ENCODE measurements at places on chromosomes 2 and 18.

DNA sequence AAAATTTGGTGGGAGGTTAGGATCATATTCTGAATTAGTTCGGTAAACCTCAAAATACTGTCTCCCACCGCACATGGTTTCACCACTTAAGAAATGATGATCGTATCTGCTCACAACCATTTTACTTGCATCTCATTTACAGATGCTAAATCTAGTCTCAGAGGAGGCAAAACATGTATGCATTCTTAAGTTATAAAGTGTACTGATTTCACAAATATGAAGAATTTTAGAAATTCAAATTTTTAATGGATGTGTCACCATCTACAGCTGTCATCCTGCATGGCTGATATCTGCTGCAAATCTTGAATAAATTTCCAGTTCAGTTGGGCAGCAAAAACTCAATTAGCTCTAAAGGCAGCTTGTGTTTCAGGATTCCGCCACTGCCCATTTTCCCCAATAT is 243.3 kb upstream of the KCNJ3 start:
- no peak for DNase-seq

- no peak for DNase-seq
Observed at GRCh38 chr18:14776801-14777200, 28.8 kb downstream of the ANKRD30B start.

DNA sequence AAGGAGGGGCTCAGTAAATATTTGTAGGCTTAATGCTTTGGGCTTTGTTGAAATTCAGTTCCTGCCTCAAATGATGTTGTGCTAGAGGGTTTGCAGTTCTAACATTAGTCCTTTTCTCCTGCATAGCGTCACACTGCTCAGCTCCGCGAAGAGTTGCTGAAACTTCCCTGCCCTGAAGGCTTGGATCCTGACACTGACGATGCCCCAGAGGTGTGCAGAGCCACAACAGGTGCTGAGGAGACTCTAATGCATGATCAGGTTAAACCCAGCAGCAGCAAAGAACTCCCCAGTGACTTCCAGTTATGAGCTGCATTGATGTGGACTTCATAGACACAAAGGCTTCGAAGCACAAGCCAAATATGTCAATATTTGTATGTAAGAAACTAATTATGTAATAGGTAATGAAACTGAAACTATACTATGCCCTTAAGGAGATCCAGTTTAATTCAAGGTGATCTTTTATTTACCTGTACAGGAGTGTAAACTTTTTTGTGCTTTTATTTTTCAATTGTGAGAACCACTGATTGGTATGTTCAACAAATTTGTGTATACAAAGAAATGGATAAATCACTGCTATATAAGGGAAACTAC is 10.2 kb upstream of the TTC27 start:
- DNase-seq, result no peak

DNA sequence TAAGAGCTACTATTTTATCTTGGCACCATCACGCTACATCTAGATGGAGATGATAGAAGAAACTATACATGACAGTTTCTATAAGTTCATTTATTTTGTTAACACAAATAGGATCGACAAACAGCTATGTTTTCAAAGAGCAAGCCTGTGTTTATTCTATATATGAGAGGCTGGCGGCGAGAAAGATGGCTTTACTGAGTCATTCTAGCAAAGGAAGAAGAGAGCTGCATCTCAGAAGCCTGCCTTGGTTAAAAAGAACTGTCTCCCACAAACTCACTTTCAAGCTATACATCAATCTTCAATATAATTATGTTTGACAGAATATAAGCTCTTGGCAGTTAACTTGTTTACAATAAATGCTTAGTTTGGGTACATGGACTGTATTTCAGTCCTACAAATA is 13.0 kb downstream of the SATB2 start:
- DNase-seq, result no peak

- no peak for DNase-seq
Observed at GRCh38 chr2:161586517-161587167, 37.6 kb upstream of the SLC4A10 start.

DNA sequence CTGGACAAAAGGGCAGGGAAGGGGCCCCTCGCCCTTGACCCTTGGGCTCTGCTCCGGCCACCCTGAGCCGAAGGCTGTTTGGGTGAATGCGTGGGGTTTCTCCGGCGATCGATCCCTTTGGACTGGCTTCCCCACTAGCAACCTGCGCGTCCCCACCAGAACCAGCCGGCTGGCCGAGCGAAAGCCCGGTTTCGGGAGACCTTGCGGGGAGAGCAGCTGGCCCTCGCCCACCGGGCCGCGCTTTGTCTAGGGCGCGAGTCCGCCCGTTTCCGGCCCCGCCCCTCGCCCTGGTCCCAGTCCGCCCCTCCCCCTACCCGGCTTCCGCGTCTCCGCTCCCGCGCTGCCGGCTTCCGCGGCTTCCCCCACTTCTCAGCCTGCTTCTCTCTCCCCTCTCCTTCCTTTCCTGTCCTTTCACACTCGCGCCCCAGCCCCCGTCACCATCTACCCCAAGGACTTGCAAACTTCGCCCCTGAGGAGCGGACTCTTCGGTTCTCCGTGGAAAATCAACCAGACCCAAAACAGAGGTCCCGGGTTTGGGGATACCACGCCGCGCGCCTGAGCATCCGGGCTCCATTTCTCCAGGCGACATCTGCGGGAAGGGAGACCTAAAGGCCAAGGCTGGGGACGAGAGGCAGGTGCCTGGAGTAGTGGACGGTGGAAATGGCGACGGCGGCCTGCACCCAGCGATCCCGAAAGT is 48.0 kb upstream of the ATP6V1B1 start:
- DNase-seq, result no peak

GRCh38 chr2:214830794-214831346 is 21.4 kb upstream of the BARD1 start:
- no peak for DNase-seq

GRCh38 chr2:174059884-174060244 is 94.7 kb upstream of the SP3 start:
- no peak for DNase-seq

- DNase-seq, result no peak
Observed at GRCh38 chr2:62110415-62111025, 85.4 kb upstream of the B3GNT2 start.

DNA sequence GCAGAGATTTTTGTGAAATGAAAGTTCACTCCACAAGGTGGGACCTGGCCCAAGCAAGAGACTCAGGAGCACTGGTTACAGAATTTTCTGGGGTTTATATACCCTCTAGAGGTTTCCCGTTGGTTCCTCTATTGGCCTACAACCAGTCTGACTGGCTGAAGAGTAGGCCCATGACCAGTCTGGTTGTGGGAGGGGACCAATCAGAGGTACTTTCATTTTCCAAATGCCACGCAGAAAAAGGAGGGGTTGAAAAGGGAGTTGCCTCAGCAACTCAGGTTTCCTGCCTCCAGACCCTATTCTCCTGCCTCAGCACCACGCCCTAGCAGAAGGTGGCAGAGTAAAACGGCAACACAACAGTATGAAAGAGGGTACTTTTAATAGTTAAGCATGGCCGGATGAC is 98.4 kb downstream of the COLEC12 start:
- no peak for DNase-seq

DNA sequence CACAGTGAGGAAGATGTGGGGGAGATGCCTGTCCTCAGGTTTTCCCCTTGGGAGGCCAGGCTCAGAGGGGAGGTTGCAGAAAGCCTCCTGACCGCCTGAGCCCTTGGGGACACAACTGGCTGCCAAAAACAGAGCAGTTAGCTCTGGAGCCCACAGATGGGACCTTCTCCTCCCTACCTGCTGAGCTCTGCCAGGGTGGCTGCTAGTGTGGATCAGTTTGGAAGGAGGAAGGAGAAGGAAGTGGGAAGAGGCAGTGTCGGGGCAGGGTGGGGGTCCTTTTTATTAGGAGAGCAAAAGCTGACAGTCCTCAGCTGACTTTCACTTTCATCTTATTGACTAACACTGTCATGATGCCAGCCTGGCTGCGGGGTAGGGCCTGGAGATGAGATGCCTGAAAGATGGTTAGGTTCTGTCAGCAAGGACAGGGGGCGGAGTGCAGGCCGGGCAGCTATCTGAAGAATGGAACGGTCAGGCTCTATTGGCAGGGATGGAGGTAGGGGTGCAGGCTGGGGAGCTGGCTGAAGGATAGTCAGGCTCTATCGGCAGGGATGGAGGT is 188.5 kb upstream of the HDAC4 start:
- DNase-seq, result no peak

DNA sequence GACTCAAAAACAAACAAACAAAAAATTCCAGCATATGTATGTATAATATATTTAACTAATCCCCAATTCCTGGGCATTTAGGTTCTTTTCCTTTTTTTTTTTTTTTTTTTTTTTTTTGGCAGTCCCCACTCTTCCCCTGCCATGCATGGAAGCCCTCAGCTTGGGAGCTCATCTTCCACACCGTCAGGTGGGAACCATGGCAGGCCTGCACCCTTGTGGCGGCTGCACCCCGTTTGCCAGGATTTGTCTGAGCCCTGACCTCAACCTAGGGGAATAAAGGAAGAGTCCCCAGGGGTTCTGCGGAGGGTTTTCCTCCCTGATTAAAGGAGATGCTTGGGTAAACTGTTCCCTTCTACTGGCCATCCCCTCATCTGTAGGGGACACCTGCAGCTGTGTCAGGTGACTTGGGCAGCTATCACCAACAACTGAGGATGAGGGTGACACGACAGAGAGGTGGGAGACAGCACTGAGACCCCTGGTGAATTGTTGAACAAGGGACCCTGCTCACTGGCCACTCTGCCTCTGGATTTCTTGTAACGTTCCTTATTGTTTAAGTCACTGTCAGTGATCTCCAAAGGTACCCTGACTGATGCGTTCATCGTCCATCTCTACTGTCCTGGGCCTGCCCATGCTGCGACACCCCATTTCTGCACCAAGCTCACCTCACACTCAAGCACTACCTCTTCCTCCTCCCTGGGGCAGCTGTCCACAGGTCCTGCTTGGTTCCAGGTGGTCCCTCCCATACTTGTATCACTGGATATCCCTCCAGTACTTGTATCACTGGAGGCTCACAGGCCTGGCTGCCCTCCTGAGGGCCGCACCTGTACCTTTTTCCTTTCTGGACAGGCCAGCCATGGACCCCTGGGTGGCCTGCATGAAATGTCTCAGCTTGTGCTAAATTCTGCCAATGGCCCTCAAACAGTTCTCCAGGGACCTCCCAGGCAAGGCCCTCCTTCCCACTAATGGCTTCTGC is 14.5 kb downstream of the TMEM185B start:
- no peak for DNase-seq
